MCF 10A (cell line): ENCODE measurements at places on chromosomes 11 and 22.

DNA sequence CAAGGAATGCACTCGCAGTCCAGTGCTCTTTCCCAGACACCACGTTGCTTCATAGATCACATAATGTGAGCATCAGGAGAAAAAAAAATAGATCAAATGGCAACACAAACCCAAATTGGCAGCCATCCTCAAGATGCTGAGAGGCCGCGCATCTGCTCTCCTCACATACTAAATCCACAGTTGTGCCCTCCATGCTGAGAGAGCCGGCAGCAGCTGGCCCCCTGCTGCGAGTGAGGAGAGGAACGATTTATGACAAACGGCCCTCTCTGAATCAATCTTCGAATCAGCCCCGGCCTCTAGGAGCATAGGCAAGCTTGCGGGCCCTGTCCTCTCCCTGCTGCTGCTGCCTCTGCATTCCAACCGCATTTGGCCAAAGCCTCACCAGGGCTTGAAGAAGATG, 159.9 kb upstream of the TENM4 start:
- H3K27me3 ChIP-seq = peaks cover 27% of the 10 kb centered on the region
- H3K36me3 ChIP-seq = no peaks in the 10 kb centered on the region
- DNase-seq = no peak
- no peak overlapping the region for H3K4me3 ChIP-seq
- no peak overlapping the region for H3K27ac ChIP-seq

DNA sequence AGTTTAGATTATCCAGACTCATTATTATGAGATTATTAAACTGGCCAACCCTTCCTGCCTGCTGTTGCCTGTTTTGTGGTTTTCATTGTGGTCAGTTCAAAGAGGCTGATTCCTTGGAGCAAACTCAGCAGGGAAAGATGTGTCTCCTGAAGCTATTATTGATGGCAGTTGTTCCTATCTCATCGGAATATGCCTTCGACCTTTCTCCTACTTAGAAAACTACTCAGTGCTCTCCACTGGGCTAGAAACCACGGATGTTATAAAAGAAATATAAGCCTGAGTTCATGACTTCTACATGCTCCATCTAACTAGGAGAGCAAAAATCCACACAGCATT, 80.2 kb upstream of the NAV2 start:
- H3K4me3 ChIP-seq = peak overlapping the region; percentile 7
- no peaks in the 10 kb centered on the region for H3K27me3 ChIP-seq
- H3K27ac ChIP-seq = no peak overlapping the region
- H3K36me3 ChIP-seq = no peaks in the 10 kb centered on the region

- H3K4me3 ChIP-seq = no peak overlapping the region
- no peak overlapping the region for H3K27ac ChIP-seq
- peaks cover 15% of the 10 kb centered on the region for H3K4me1 ChIP-seq
- no peaks in the 10 kb centered on the region for H3K27me3 ChIP-seq
These were observed 29.5 kb downstream of the TMEM123 start for GRCh38 chr11:102422817-102423712.

DNA sequence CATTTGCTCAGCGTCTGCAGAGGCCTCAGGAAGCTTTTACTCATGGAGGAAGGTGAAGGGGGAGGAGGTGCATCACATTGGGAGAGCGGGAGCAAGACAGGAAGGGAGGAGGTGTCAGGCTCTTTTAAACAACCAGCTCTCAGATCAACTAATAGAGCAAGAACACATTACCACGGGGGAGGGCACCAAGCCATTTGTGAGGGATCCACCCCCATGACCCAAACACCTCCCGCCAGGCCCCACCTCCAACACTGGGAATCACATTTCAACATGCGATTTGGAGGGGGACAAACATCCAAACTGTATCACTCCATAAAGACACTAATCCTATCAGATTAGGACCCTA, 18.9 kb upstream of the THY1 start:
- no peak for DNase-seq
- H3K4me1 ChIP-seq = no peaks in the 10 kb centered on the region
- peaks cover 6% of the 10 kb centered on the region for H3K36me3 ChIP-seq
- H3K4me3 ChIP-seq = no peak overlapping the region

- DNase-seq = no peak
- no peaks in the 10 kb centered on the region for H3K36me3 ChIP-seq
- no peak overlapping the region for H3K27ac ChIP-seq
- H3K27me3 ChIP-seq = no peaks in the 10 kb centered on the region
- peaks cover 9% of the 10 kb centered on the region for H3K4me1 ChIP-seq
- no peak overlapping the region for H3K4me3 ChIP-seq
These were observed 2.4 kb downstream of the C22orf15 start for GRCh38 chr22:23764899-23765881.

- DNase-seq = peak; percentile 92
- H3K4me3 ChIP-seq = peak overlapping the region; percentile 57
- peaks cover 5% of the 10 kb centered on the region for H3K36me3 ChIP-seq
- peak overlapping the region; percentile 55 for H3K27ac ChIP-seq
- no peaks in the 10 kb centered on the region for H3K27me3 ChIP-seq
These were observed 68.8 kb downstream of the SNX19 start for GRCh38 chr11:130847517-130847916.

- no peak overlapping the region for H3K4me3 ChIP-seq
- H3K4me1 ChIP-seq = no peaks in the 10 kb centered on the region
- no peaks in the 10 kb centered on the region for H3K27me3 ChIP-seq
- no peak overlapping the region for H3K27ac ChIP-seq
- no peaks in the 10 kb centered on the region for H3K36me3 ChIP-seq
These were observed 77.4 kb downstream of the CECR2 start for GRCh38 chr22:17446698-17447097.

- no peaks in the 10 kb centered on the region for H3K36me3 ChIP-seq
- H3K27me3 ChIP-seq = no peaks in the 10 kb centered on the region
- peaks cover 16% of the 10 kb centered on the region for H3K4me1 ChIP-seq
- no peak overlapping the region for H3K4me3 ChIP-seq
- peak; percentile 36 for DNase-seq
These were observed 1.1 kb downstream of the PANX1 start for GRCh38 chr11:94129512-94130297.
